Stomach (tissue), 19 donors: ENCODE measurements at places on chromosomes 3 and 15. TPM values are rescaled to one million over a fixed set of nuclear protein-coding genes. Genes with fewer than 3 reads are reported as not detected.

Gene NR2E3
- not detected for total RNA-seq

Gene SLCO3A1
- 22.8 TPM for total RNA-seq

Gene GPR15
- not detected for total RNA-seq

Gene C3orf22
- total RNA-seq: not detected

Gene GNB5
- total RNA-seq: 6.4 TPM

Gene NMD3
- 37.1 TPM for total RNA-seq

Gene PLSCR5
- total RNA-seq: not detected

DNA sequence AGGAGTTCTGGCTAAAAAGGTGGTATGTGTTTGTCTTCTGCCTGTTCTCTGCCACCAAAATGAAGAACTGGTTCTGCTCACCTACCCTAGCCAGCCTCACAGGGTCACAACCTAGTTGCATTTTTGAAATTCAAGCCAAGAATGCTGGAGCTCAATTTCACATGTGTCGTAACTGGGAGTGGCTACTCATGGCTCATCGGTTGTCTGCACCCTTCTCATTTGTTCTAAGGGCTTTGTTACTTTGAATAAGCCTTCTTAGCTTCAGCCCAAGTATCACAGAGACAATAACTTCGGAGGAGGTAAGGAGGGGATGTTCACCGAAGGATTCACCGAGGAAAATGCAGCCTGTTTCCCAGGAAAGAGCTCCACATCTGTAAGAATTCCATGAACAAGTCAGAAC lies 134.3 kb upstream of the RARB start:
- no peak for DNase-seq
- no peak overlapping the region for H3K4me3 ChIP-seq
- no peaks in the 10 kb centered on the region for H3K27me3 ChIP-seq
- no peaks in the 10 kb centered on the region for H3K4me1 ChIP-seq
- H3K36me3 ChIP-seq: no peaks in the 10 kb centered on the region

- no peaks in the 10 kb centered on the region for H3K27me3 ChIP-seq
- peak; percentile 47 for DNase-seq
- H3K4me1 ChIP-seq: peaks cover 24% of the 10 kb centered on the region
- peaks cover 30% of the 10 kb centered on the region for H3K36me3 ChIP-seq
- no peak overlapping the region for H3K4me3 ChIP-seq
These were observed 45.5 kb downstream of the TMOD3 start for GRCh38 chr15:51874751-51875644.

GRCh38 chr15:28112962-28113361 lies 13.8 kb upstream of the OCA2 start:
- H3K27me3 ChIP-seq: no peaks in the 10 kb centered on the region
- no peak overlapping the region for H3K4me3 ChIP-seq
- no peak for DNase-seq
- H3K27ac ChIP-seq: no peak overlapping the region
- H3K4me1 ChIP-seq: no peaks in the 10 kb centered on the region

GRCh38 chr3:48344867-48345507 lies 11.5 kb upstream of the SPINK8 start:
- H3K36me3 ChIP-seq: no peaks in the 10 kb centered on the region
- H3K27ac ChIP-seq: no peak overlapping the region
- DNase-seq: no peak
- no peaks in the 10 kb centered on the region for H3K4me1 ChIP-seq
- no peaks in the 10 kb centered on the region for H3K27me3 ChIP-seq

DNA sequence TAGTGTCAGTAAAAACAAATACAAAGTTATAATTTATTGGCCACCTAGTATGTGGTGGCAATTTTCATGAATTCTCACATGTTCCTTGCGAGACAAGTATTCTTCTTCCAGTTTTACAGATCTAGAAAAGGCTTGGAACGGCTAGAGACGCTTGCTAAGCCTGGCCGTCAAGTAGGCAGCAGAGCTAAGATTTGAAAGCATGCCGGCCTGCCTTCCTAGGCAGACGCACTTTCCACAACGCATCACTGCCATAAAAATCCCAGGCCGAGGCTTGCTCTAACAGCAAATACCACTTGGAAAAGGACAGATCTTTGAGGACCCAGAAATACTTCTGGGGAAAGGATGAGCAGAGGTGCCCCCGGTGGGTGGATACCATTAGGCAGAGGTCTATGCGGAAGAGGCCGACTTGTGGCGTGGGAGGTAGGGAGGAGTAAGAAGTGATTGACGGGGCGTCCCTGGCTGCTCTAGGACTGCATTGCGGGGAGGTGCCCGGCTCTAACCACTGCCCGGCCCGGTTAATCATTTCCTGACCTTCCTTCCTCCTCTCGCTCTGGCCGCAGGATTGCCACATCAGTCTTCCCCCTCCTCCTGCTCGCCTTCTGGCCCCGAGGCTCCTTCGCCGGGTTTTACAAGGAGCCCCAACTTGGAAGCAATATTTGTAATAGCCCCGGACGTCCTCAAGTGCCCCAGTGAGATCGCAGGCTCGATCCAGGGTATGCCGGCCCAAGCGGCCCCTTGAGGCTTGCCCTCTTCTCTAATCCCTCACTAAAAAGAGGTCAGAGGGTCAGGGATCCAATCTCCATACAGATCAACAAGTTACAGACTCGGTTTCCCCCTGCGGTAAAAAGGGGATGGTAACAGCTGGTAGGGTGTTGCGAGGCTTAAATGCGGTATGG lies 1.3 kb upstream of the USP3 start:
- H3K27me3 ChIP-seq: no peaks in the 10 kb centered on the region
- peak overlapping the region; percentile 88 for H3K4me3 ChIP-seq
- H3K4me1 ChIP-seq: peaks cover 75% of the 10 kb centered on the region
- DNase-seq: peak; percentile 96

- H3K36me3 ChIP-seq: no peaks in the 10 kb centered on the region
- no peak for DNase-seq
- H3K4me3 ChIP-seq: no peak overlapping the region
These were observed 69.9 kb downstream of the RHCG start for GRCh38 chr15:89426500-89426899.

- H3K4me1 ChIP-seq: peaks cover 37% of the 10 kb centered on the region
- H3K27ac ChIP-seq: no peak overlapping the region
- no peak overlapping the region for H3K4me3 ChIP-seq
These were observed 28.6 kb downstream of the MAGEF1 start for GRCh38 chr3:184683234-184683633.

DNA sequence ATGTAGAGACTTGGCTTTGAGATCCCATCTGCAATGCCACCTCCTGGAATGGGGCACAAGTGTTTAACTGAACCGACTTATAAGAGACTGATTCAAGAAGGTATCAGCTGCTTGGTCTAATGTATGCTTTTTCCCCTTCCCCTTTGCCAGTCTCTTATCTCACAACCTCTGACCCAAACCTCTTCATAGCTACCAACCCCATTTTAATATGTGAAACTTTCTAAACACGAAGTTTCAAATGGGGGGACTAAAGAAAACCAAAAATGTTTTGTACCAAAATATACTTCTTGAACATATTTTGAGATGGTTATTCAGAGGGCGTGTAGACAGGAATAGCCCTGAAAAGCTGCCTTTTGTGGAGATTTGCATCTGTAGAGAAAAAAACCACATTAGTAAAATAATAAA lies 73.1 kb downstream of the OXSM start:
- H3K27me3 ChIP-seq: no peaks in the 10 kb centered on the region
- H3K4me3 ChIP-seq: no peak overlapping the region
- H3K36me3 ChIP-seq: no peaks in the 10 kb centered on the region
- no peak for DNase-seq
- no peak overlapping the region for H3K27ac ChIP-seq
- no peaks in the 10 kb centered on the region for H3K4me1 ChIP-seq

DNA sequence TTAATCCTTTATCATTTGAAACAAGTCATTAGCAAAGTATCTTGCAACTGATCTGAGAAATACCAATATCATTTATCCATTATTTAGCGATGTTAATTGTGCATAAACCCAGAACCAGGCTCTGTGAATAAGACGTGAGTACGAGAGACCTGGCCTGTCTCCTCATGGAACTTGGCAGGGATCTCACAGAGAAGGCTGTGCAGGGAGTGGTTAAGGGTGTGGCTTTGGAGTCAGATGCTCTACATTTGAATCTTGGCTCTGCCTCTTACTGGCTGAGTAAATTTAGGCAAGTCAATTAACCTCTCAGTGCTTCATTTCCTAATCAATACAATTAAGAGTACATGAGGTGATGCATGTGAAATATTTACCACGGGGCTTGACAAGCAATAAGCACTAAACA lies 39.9 kb upstream of the TBL1XR1 start:
- H3K27me3 ChIP-seq: no peaks in the 10 kb centered on the region
- no peak overlapping the region for H3K4me3 ChIP-seq
- H3K4me1 ChIP-seq: no peaks in the 10 kb centered on the region
- no peaks in the 10 kb centered on the region for H3K36me3 ChIP-seq
- H3K27ac ChIP-seq: no peak overlapping the region

DNA sequence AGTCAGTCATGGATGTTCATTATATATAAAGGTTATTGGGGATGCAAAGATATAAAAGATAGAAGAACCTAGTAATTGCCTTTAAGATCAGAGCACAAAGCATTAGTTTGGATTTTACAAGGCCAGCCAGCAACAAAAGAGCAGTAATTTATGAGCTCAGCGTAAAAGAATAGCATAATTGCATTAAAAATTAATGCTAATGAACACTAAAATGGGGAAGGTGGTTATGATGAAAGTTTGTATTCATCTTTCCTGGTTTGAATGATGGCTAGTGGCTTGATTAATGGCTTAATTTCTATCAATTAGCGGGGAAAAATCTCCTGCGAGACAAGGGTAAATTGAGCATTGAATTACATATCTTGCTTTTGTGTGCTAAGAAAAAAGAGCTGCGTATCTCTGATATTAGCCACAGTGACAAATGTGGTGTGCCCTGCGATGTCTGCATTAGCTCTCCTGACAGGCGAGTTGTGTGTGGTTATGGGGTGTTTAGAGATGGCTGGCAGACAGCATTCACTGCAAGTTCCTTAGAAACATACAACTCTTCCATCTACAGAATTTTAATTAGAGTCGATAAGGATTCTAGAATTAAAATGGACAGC lies 42.8 kb upstream of the MLF1 start:
- H3K4me1 ChIP-seq: no peaks in the 10 kb centered on the region
- H3K36me3 ChIP-seq: no peaks in the 10 kb centered on the region
- no peak overlapping the region for H3K4me3 ChIP-seq
- no peaks in the 10 kb centered on the region for H3K27me3 ChIP-seq
- H3K27ac ChIP-seq: no peak overlapping the region
- no peak for DNase-seq

DNA sequence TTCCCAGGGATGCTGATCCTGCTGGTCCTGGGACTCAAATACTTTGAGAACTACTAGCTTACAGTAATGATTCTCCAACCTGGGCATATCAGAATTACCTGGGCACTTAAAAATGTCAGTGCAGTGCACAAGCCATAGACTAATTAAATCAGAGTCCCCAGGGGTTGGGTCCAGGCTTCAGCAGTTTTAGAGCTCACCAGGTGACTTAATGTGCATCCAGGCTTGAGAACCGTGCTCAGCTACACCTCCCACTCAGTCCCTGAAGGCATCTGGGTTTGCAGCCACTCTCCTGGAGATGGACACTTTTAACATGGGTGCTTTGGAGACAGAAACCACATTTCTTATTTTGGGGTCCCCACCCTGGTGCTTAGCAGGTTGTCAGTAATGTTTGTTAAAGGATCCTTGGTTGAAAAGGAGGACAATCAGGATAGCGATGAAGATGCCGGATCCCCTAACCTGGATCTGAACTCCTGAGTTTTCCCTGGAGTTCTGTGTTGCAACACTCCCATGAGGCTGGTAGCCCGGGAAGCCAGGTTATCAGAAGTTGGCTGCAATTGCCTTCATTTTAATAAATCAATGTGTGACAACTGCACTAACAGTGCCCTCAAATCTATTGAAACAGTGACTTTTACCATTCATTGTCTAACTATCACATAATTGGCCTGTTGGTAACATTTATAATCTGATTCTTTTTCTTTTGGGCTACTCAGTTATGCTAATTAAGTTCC lies 48.1 kb downstream of the BFSP2 start:
- no peak overlapping the region for H3K4me3 ChIP-seq
- H3K36me3 ChIP-seq: no peaks in the 10 kb centered on the region
- H3K27ac ChIP-seq: no peak overlapping the region
- H3K27me3 ChIP-seq: no peaks in the 10 kb centered on the region
- peaks cover 34% of the 10 kb centered on the region for H3K4me1 ChIP-seq
- no peak for DNase-seq

DNA sequence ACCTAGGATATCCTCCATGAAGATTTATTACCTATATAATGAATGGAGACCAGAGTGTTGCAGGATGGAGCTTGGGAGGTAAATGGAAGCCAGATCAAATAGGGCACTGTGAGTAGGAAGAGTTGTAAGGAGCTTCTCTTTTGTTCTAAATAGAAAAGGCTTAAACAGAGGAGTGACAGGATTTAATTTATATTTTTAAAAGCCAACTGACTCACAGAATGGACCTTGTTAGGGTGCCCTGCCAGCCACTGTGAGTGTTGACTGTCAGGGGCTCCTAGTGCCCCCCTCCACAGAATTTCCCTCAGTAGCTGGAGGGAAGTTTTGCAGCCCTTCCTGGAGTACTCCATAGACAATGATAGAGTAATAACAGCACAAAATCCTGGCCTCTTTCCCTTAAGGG lies 547.5 kb downstream of the MCTP2 start:
- no peak overlapping the region for H3K4me3 ChIP-seq
- no peak overlapping the region for H3K27ac ChIP-seq
- DNase-seq: no peak
- H3K4me1 ChIP-seq: no peaks in the 10 kb centered on the region
- H3K36me3 ChIP-seq: no peaks in the 10 kb centered on the region

GRCh38 chr3:132550579-132551305 lies 46.3 kb upstream of the ACKR4 start:
- H3K27ac ChIP-seq: no peak overlapping the region
- no peaks in the 10 kb centered on the region for H3K36me3 ChIP-seq
- peaks cover 18% of the 10 kb centered on the region for H3K4me1 ChIP-seq
- no peak for DNase-seq

- no peak overlapping the region for H3K4me3 ChIP-seq
- no peak for DNase-seq
- no peak overlapping the region for H3K27ac ChIP-seq
- H3K27me3 ChIP-seq: no peaks in the 10 kb centered on the region
- H3K36me3 ChIP-seq: no peaks in the 10 kb centered on the region
These were observed 332.4 kb upstream of the PPP2R3A start for GRCh38 chr3:135633078-135633477.

GRCh38 chr3:189822726-189823125 lies 191.5 kb downstream of the TP63 start:
- H3K27ac ChIP-seq: no peak overlapping the region
- H3K4me3 ChIP-seq: no peak overlapping the region
- no peaks in the 10 kb centered on the region for H3K36me3 ChIP-seq
- no peaks in the 10 kb centered on the region for H3K27me3 ChIP-seq
